ENCODE measurements at places on chromosomes 13 and 19. TPM values are rescaled to one million over a fixed set of nuclear protein-coding genes. Genes with fewer than 3 reads are reported as not detected.

- no peak for DNase-seq
Measured at GRCh38 chr19:8342316-8342683, 762 bp downstream of the KANK3 start.

- no peak for DNase-seq
Measured at GRCh38 chr13:74869846-74870245, 612.1 kb downstream of the TBC1D4 start.

DNA sequence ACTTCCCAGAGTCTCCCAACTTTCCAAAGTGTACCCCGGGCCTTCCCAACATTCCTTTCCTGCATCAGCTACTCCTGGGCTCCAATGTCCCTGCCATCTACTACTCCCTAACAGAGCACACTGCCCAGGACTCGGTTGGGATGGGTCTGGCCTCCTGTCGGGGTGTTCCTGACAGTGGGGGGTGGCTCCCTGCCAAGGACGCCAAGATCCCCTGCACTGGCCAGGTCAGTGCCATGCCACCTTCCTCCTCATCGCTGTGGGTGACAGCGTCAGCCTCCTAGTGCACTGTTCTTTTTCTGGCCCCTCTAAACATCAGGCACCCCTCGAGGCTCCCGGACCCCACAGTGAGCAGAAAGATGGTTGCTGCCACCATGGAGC lies 13.8 kb downstream of the EPS15L1 start:
- no peak for DNase-seq

DNA sequence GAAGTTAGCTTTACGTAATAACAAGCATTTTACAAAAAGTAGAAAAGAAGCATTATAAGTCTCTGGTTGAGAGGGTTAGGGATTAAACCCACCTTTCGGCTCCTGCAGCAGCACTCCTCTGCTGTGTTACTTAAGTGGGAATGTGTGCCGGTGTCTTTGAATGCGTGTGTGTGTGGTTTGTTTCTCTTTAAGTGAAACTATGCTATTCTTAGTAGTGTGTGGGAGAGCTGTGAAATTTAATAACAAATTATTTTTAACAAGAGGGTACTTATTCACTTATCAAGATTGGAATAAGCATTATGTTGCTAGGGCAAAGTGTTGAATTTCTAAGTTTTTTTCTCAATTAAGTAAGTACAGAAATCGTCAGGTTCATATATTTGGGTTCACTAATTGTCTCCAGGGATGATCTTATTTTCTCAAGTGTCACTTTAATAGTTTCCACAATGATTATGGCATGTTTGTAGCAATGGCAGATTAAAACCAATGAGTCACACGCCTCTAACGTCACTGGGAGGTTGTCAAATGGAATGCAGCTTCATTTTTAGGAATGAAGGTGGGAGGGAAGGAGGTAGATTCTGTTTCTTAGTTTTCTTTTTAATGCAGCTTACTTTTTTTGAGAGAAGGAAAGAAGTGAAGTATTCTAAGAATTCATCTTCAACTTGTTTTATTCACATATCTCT lies 151.3 kb downstream of the LMO7 start:
- DNase-seq = no peak

GRCh38 chr13:110415669-110416068 lies 108.6 kb downstream of the COL4A2 start:
- DNase-seq = no peak

DNA sequence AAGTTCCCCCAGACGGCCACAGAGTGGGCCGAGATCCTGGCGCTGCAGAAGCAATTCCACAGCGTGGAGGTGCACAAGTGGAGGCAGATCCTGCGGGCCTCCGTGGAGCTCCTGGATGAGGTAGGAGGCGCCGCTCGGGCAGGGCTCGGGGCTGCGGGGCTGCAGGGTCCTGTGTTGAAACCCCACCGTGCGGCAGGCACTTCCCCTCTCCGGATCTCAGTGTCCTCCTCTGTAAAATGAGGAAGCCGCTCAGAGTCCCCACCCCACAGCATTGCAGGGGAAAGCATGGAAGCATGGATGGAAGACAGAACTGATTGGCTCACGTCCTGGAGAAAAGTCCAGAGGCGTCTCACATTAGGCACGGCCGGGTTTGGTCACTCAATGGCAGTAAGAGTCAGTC lies 6.8 kb upstream of the SCN1B start:
- DNase-seq = no peak

Gene ZNF439
- 7.9 TPM for total RNA-seq

Gene FAM216B
- not detected for total RNA-seq

Gene SLC7A10
- total RNA-seq = 0.78 TPM

Gene THSD1
- total RNA-seq = 1.3 TPM

Gene MZF1
- 59.3 TPM for total RNA-seq

Gene IFNL1
- not detected for total RNA-seq
